Frontal cortex (tissue), 4 donors: ENCODE measurements at places on chromosomes 11 and 22.
A peak's percentile ranks its signal among the peaks of the same experiment; 100 is the strongest.

GRCh38 chr11:35237351-35237750 is 98.4 kb downstream of the CD44 start:
- DNase-seq, result no peak

- no peak for DNase-seq
Measured at GRCh38 chr11:59459916-59460315, 3.2 kb downstream of the OR4D6 start.

DNA sequence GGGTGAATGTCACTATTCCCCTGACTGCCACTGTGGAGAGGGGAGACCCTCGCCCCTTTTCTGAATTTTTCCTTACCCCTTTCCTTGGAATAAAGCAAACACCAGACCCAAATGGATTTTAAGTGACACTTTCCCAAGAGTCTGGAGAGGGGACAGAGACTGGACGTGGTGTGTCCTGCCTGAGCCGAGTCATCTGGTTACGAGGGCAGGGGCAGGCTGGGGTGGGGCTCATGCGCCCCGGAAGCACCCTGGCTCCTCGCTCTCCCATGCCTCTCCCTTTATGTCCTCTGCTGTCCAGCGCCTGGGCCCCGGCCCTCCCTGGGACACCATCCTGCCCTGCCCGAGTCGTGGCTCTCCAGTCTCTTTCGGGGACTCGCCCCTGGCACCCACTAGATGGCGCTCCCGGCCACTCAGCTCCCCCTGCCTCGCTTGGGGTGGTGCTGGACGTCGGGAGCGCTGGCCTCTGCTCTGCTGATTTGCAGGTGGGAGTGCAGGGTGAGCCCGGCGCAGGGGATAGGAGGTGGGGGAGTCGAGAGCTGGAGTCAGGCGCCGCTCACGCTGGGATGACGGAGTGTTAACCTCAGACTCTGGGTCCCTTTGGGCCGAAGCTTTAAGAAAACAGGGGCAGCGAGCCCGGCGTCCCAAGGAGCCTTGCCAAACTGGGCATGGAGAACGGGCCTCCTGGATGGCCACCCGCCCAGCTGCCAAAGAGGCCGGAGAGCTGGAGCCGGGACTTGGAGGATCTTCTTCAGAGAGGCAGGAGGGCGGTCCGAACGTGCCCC is 89.8 kb downstream of the RPS6KA4 start:
- peak; percentile 38 for DNase-seq

GRCh38 chr11:35619116-35619854 is 1.0 kb downstream of the FJX1 start:
- peak; percentile 48 for DNase-seq

- DNase-seq, result no peak
Measured at GRCh38 chr22:36304429-36304828, 51.5 kb downstream of the APOL1 start.

GRCh38 chr11:1845561-1846452 is 7.0 kb downstream of the TNNI2 start:
- no peak for DNase-seq

- no peak for DNase-seq
Measured at GRCh38 chr11:101617735-101618332, 34.0 kb upstream of the TRPC6 start.
